Fibroblast of the conjunctiva (primary cell): ENCODE measurements at places on chromosomes 2 and 18.

- DNase-seq, result no peak
Measured at GRCh38 chr2:121080013-121080772, 204.8 kb downstream of the TFCP2L1 start.

DNA sequence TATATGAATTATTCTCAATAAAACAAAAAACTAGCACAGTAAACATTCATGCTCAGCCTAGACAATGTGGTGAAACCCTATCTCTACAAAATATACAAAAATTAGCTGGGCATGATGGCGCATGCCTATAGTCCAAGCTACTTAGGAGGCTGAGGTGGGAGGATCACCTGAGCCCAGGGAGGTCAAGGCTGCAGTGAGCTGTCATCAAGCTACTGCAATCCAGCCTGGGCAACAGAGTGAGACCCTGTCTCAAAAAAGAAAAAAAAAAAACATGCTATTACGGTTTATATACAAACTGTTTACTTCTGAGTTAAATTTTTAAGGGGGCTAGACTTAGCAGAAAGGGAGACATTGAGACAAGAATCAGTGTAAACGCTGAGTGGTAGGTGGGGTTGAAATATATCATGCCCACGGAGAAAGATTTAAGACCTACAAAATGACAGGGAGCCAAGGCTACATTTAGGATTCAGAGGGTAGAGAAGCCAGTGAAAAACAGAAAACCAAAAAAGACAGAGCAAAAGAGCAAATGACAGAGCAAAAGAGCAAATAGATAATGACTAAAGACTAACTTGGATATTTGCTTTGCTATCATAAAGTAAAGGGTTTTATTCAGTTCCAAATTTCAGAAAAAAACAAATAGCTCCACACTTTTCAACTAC lies 7.5 kb downstream of the TTC32 start:
- no peak for DNase-seq

- peak; percentile 62 for DNase-seq
Measured at GRCh38 chr2:124836416-124836815, 811.3 kb downstream of the CNTNAP5 start.

GRCh38 chr2:69012310-69013141 lies 453 bp upstream of the ANTXR1 start:
- peak; percentile 53 for DNase-seq

GRCh38 chr2:179715196-179715595 lies 146.2 kb downstream of the ZNF385B start:
- DNase-seq, result no peak

GRCh38 chr2:41724465-41724864 lies 323.4 kb upstream of the PKDCC start:
- no peak for DNase-seq

- peak; percentile 89 for DNase-seq
Measured at GRCh38 chr2:191178806-191179514, 28.2 kb upstream of the STAT4 start.
